NCI-H1092 treated with DMSO at 0.1 percent for 48 hours (cell line): ENCODE measurements at places on chromosomes 1 and 21.
A peak's percentile ranks its signal among the peaks of the same experiment; 100 is the strongest.

DNA sequence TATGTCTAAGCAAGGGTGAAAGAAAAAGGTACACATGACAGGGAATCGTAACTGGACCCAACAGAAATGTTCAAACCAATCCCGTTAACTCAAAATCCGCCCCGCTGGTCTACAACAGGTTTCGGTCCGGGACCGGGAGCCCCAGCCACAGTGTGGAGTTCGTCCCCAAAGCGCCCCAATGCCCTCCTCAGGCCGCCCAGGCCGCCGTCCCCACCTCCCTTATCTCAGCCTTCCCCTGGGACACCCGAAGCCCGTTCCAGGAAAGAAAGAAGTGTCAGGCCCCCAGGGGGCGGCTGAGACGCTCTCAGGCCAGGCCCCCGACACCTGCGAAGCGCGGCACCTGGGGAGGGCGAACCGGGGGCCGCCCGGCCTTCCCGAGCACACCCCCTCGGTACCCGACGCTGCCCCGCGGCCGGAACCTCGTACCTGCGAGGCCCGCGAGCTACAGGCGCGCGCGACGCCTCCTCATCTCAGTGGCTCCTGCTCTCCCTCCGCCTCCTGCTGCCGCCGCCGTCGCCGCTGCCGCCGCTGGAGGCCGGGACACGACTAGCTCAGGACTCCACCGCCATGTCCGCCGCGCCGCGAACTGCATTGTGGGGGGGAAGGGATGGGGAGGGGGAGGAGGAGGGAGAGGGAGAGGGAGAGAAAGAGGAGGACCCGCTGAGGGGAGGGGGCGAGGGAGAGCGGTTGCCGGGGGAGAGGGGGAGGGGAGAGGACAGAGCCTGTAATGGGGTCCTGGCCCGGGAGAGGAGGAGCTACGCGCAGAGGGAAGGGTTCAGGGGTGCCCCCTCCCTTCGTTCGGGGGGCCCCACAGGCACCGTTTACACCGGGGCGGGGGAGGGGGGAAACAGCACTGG lies at the start of gene TUT4:
TSS of gene TUT4 (minus strand) at position 588 of the 857 bp plus-strand sequence. CDS start 26,812 bp downstream, outside the sequence.
- DNase-seq, result peak; percentile 75

DNA sequence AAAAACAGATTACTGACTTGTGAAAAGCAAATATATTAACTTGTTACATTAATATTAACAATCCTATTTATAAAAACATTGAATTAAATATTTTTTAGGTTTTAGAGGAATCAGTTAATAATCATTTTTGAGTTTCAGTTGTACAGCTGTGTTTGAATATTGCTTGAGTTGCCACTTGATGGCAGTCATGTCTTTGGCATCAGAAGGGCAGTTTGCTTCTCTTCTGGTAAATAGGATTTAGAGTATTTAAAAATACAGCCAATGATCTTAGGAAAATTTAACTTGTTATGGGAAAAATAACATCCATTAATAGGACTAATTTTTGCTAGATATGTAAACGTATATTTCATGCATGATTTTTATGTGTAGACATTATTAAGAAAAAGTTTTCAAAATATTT lies 234.1 kb downstream of the NCAM2 start:
- DNase-seq, result peak; percentile 39

GRCh38 chr1:222310836-222311235 lies 237.1 kb downstream of the HHIPL2 start:
- DNase-seq, result no peak

- DNase-seq, result no peak
These were observed 35.1 kb upstream of the SLC30A10 start for GRCh38 chr1:219963432-219963831.

DNA sequence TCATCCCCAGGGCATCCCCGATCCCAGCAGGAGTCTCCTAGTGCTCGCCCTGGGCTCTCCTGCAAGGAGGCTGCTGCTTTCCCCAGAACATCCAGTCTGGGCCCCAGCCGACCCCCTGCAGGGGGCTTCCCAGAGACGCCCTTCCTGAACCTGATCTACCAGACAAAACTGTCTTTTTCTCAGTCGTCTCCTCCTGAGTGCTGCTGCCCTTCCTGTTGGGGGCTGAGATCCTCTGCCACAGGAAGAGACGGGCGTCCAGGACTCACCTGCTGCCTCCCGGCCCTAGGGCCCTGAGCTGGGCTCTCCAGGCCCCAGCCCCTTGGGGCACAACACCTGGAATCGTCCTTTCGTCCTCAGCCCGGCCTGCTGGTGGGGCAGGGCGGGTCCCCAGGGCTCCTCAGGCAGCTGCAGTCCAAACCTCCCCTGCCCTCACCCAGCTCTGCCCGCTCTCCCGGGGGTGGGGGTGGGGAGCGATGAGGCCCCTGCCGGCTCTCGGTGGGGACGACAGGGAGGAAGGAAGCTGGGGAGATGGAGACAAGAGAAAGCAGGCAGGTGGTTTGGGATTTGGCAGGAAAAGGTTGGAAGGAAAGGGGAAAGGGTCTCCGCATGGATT lies 36.9 kb downstream of the TP73 start:
- DNase-seq, result no peak

- peak; percentile 93 for DNase-seq
These were observed 5.4 kb upstream of the NEK2 start for GRCh38 chr1:211680752-211681327.

DNA sequence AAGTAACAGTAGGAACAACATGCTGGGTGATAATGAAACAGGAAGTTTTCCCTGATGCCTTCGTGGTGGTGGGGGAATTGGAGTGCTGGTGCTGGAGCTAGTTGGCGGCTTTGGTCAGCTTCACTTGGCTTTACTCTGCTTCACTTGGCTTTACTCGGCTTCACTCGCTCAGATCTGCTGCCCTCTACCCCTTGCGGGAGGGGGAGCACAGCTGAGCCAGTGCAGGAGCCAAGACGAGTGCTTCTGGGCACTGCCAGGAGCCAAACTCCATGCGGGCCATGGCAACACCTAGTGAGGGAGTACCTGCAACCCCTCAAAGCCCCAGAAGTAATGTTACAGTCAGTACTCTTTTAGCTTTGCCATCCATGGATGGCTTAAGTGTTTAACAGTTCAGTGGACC lies 10.6 kb upstream of the PRKACB start:
- no peak for DNase-seq

DNA sequence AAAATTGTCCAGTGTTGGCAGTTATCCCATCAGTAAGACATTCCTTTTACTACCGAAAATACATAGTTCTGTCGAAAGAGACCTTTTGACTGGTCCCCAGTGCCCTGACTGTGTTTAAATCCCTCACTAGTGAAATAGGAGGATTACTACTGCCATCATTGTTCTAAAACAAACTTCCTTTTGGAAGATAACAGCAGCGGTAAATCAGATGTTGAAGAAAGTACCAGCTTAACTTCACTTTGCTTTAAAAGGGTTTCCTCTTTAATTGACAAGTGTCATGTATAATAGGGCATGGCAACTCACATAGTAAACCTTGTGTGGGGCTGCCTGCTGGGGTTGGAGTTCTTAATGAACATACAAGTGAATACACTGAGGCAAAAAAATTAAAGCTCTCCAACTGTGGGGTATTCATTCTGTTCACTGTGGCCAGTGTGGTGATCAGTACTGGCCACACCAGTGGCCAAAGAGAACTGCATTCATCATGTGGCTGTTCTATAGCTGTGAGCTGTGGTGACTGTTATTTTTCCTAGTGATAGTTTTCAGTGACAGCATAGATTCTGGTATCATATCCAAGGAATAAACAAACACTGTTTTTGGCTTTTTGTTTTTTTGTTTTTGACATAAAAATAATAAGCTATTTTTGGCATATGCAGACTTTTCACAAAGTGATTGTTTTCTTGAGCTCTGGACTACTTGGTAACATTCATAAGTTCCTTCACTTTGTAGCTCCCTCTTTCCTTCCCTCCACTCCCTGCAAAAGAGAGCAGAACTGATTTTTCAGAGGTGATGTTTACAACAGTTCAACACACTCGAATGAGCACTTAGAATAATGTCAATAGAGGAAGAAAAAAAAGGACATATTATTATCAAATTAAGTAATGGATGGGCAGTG lies 74.5 kb downstream of the NFIA start:
- no peak for DNase-seq

DNA sequence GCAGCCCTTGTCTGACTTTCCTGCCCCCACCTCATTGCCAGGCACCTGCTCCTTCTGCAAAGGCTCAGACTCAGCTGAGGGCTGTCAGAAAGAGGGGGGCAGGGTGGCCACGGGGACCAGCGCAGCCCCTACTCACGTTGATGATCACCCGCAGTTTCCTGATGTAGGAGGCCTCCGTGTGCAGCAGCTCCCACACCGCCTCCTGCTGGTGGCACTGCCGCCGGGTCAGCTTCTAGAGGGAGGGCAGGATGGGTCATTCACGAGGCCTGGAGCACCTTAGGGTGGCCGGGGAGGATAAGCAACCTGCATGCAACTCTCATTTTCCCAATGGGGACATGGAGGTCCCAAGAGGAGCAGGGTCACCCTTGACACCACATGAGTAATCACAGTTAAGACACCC lies 6.4 kb upstream of the TNFRSF25 start:
- DNase-seq, result no peak

DNA sequence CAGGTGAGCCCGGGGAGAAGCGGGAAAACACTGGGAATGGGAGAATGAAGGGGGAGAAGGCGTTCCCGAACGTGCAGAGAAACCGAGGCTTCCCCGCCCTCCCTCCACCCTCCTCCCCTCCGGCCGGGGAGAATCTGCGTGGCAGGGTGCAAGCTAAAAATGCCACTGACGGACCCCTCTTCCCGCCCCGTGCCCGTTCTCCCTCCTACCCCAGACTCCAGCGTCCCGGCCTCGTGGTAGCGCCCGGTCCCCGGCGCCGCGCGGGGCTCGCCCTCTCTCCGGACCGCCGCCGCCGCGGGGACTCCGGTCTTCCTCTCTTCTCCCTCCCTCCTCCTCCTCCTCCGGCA lies 81.6 kb upstream of the AK4 start:
- no peak for DNase-seq

DNA sequence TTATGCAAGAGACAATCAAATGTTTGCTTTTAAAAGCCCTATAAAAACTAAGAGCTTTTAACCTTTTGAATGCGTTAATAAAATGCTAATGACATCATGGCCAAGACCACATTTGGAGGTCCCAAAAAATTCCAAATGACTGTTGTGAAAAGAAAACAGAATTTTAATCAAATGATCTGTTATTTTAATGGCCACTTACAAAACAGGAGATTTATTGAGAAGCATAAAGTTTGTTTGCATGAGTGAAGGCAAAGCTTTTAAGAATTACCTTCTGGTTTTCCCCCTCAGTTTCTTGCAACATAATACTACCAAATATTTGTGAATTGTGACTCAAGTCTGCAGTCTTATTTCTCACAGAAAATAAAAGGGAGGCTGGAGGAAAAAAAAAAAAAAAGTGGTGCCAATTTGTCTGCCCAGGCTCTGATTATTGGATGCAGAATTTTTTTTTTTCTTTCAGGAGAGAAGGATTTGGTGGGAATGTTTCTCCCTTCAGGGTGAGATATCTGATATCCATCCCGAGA lies 60.7 kb downstream of the GORAB start:
- no peak for DNase-seq

GRCh38 chr1:243287652-243288051 lies 31.8 kb downstream of the SDCCAG8 start:
- DNase-seq, result no peak

DNA sequence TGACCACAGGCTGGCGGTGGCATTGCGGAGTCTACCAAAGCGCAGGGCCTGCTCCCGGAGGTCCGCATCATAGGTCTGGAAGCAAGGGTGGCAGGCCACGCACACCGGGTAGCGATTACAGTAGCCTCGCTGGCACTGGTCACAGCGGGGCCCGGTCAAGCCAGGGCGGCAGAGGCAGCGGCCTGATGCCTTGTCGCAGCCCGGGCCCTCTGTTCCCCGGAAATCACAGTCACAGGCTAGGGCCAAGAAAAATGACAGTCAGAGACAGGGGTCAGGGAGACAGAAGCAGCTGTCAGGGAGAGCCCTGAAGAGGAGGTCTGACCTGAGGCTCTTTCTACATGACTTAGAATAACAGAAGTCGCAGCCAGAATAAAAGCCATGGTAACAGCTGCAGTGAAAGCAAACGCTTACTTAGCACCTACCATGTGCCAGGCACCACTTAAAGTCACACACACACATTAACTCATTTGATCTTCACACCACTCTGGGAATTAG lies 26.4 kb downstream of the LAMB3 start:
- no peak for DNase-seq

DNA sequence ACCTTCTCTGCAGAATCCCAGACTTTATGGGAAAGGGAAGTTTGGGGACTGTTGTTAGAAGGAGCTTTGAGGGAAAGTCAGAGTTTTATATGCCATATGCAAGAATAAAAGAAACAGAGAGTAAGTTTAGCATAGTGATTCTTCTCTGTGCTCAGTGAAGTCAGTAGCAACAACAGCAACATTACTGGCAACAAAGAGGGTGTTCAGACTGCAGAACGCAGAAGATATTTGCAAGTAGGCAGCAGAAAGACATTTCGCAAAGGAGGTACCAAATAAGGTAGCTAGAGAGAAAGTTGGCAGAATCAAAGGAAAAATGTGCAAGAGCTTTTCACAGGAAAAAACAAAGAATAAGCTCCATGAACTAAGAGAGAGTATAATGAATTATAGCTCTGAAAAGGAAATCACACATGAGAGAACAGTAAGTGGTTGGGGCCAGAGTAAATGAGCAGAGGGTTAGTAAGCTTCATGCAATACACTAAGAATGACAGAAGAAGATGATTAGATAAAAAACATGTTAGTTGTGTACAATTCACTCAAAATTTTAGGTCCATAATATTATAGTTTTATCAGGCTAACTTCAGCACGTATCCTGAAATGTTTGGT lies 98.1 kb downstream of the NEGR1 start:
- DNase-seq, result no peak

DNA sequence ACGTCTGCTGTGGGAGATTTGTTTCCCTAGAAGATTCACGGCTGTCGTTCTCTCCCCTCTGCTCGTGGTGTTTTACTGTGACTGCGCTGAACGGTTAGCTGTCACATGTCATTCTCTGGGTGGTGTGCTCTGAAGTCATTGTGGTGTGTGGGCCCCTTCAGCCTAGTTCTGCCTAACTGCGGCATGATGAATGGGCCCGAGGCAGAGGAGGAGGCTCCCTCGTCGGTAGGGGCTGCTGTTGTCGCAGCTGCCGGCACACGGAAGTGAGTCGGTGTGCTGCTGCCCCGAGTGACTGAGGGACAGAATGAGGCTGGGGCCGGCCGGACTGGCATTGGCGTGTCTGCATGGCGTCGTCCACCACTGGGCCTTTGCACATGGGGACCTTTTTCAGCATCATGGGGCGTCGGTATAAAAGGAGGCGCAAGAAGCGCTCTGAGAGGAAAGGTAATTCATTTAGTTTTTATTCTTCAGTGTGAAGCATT lies 77.9 kb downstream of the ADARB1 start:
- DNase-seq, result no peak

DNA sequence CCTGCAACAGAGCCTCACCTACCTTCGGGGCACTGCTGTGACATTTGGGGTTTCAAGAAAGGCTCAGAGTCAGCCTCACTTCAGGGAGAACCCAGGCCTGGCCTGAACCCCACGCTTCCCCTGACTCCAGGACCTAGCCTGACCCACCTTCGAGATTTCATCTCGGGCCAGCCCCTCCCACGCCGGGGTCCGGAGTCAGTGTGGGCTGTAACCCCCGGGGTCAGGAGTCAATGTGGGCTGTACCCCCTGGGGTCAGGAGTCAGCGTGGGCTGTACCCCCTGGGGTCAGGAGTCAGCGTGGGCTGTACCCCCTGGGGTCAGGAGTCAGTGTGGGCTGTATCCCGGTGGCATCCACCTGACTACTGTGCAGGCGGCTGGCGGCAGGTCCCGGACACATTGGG lies 183.0 kb upstream of the RAB4A start:
- no peak for DNase-seq
